ENCODE measurements at places on chromosomes 7 and 10. TPM values are rescaled to one million over a fixed set of nuclear protein-coding genes. Genes with fewer than 3 reads are reported as not detected.

SFRP5 gene
- total RNA-seq, result not detected

GIMAP2 gene
- not detected for total RNA-seq

DNA sequence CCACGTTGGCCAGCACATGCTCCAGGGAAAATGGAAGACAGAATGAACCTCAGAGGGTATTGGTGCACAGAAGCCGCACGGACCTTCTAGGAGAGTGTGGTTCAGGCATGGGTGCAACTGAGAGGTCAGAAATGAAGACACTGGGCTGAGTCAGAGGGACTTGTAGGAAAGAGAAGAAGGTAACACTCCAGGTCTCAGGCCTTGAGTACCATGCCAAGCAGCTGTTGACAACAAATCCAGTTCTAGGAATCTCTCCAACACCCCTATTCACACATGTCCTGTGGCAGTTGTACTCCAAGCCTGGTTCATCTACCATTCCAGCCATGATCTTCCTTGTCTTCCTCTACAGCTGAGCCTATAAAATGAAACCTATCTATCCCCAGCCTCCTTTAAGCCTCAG is 251.6 kb downstream of the USP6NL start:
- no peak for DNase-seq

DNA sequence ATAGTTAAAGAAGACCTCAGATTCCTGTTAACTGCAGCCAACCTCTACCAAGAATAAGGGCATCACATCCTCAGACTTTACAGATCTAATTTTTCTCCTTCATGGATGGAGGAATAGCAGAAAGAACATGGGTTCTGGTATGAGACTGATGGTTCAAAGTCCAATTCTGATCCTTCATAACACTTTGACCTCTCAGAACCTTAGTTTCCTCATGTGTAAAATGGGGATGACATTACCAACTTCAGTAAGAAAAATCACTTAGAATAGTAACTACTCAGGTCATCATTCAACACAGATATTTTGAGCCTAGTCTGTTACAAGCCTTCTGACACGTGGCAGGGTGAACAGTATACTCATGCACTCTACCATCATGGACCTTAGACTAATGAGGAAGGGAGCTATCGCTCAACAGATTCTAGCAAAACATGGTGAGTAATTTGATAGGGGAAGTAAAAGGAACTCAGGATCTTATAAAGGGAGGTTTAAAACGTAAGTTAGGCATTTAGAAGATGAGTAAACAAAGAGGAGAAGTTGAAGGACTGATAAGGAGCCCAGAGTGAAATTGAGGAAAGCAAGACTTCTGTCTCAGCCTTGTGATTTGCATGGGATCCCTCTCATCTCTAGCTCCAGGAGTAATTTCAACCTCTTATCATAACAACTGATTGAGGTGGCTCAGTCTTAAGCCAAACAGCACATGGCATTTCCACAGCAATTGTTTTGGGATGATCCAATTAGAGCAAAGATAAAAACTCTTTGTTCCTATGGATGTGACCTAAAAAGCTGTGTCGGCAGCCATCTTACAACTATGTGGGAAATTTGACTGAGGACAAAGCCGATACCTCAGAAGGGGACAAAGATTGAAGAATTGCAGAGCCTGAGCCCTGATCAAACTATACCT is 69.2 kb upstream of the TCF7L2 start:
- DNase-seq, result no peak

DNA sequence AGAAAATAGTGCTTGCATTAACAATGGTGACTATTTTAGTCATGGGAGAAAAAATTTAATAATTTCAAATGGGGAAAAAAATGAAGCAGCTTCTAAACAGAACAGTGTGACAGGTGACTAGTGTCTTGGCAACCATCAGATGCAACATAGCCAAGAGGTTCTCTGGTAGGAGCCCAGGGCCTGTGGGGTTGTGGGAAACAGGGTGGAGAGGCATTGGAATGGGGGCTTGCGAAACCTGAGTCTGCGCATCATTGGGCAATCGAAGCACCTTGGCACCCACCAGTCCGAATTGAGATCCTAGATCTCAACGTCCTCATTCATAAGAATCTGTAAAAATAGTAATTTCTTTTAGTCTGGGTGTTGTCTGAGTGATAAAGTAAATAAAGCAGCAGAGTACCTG is 19.2 kb upstream of the PARD3 start:
- DNase-seq, result peak; percentile 5

DNA sequence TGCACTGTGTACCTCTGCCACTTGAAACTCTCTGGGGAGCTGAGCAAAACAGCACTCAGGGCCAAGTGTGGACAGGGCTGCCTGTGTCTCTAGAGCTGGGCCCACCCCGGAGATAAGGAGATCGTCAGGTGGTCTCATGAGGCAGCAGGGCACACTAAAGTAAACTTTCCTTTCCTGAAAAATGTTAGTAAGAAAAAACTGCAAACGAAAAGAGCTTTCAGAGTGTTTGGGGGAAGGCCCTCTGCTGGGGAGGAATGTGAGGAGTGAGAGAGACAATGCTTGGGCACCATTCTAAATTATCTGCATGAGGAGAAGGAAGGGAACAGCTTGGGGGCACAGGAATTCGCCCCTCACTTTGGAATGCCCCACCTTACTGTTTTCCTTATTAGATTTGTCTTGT is 127.7 kb downstream of the ATXN7L1 start:
- DNase-seq, result no peak

- DNase-seq, result no peak
These were observed 545 bp upstream of the MTPN start for GRCh38 chr7:135977742-135978066.

DNA sequence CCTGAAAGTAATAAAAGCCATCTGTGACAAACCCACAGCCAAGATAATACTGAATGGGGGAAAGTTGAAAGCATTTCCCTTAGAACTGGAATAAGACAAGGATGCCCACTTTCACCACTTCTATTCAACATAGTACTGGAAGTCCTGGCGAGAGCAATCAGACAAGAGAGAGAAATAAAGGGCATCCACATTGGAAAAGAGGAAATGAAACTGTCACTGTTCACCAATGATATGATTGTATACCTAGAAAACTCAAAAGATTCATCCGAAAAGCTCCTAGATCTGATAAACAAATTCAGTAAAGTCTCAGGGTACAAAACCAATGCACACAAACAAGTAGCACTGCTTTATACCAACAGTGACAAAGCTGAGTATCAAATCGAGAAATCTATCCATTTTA is 581.7 kb upstream of the TEX47 start:
- DNase-seq, result no peak

GRCh38 chr10:35827783-35828182 is 185.7 kb upstream of the FZD8 start:
- no peak for DNase-seq

DNA sequence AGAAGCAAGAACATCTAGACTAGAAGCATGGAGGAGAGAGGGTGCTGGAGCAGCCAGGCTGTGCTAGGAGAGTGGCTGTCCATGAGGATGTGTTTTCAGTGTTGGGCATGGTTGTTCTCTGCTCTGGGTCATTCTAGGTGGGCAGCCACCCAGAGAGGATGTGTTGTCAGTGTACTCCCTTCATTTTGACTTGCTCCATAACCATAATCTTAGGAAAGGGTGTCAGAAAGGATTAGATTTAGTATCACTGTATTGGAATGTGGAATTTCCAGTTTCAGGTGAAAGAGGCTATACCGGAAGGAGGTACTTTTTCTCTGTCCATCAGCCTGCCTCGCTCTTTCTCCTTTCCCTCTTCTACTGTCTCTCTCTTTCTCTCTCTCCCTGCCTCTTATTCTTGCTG is 474.5 kb upstream of the PODXL start:
- peak; percentile 94 for DNase-seq

GRCh38 chr7:128935342-128935730 is 2.4 kb upstream of the IRF5 start:
- no peak for DNase-seq

GRCh38 chr10:59880971-59881510 is 25.3 kb downstream of the CCDC6 start:
- DNase-seq, result no peak

GRCh38 chr10:121764233-121764942 is 163.4 kb downstream of the ATE1 start:
- peak; percentile 31 for DNase-seq

DNA sequence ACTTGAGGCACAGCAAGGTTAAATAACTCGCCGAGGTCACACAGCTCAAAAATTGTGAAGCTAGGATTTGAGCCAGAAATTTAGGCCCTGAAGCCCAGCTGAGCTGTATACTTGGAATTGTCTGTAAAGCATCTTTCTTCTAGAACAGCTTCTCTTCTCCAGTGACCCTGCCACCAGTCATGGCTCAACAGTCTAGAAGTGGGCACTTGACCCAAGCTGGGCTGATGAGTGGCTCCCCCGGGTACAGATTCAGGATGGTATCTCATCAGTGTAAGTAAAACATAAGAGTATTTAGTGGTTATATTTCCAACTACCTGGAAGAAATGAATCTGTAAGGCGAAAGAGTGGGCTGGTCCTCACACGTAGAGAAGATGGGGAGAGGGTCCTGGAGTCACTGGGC is 243.9 kb upstream of the GPR26 start:
- no peak for DNase-seq

DNA sequence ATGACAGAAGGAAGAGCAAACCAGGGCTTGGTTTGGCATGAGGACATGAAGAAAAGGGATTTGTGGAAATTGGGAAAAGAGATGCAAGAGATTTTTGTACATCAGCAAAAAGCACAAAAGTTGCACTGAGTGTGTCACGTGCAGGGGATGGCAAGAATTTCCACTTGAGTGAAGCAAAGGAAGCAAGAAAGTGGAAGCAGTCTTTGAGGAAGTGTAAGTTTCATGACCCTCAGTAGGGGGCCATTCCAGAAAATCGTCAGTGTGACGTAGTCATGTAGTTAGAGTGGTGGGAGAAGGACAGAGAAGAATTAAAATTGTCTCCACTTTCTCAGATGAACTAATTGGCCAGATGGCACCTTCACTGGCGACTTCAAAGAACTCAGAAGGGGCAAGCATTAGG is 123.3 kb upstream of the FZD1 start:
- DNase-seq, result no peak

DNA sequence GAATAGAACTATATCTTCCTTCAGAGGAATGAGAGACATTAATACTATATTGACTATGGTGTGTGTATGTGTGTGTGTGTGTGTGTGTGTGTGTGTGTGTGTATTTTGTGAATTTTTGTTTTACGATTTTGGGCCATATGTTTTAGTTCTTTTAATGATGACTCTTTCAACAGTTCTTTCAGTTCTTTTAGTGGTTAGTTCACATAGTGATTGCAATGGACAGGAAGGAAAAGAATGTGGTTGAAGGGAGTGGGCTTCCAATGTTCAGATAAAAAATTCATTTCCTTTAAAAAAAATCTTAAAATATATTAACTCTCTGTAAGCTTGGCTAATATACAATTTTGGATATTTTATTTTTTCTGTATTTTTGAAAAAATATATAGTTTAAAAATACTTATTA is 315.7 kb upstream of the DGKB start:
- no peak for DNase-seq

GRCh38 chr10:26839966-26840627 is 20.7 kb downstream of the ABI1 start:
- DNase-seq, result no peak

DNA sequence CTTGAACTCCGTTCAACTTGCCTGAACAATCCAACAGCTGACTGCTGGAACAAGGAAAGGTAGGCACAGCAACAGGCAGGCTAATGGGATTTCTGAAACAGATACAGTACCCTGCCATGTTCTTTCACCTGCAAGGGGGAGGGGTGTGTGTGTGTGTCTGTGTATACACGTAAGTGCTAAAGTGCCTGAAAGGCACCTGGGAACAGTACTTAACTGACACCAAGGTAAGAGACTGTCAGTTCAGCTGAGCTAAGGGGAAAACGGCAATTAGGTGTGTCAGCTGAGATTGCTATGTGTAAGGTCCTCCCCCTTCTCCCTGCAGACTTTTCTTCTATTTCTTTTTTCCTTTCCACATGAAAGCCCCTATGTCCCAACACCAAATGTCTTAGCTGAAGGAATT is 27.0 kb downstream of the NAMPT start:
- no peak for DNase-seq

DNA sequence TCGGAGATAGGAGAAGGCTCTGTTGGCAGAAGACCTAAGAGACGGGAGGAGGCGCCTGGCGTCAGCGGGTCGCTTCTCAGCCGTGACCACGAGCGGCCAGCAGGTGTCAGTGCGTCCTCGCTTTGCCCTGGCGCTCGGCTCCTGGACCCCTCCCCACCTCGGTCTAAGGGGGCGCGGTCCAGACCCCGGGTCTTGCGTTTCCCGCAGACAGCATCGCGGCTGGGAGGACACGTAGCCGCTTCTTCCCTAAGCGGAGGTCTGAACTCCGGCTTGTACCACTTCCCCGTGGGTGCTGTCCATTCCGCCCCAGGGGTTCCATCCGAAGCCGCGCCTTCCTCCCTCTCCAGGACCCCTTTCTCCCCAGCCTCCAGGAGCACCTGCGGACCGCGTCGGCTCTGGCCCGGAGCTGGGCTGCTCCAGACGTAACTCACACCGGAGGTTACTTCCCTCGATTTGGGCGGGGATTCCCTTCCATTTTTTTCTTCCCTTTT is 593 bp upstream of the ADRA2A start:
- peak; percentile 37 for DNase-seq
